ENCODE measurements at places on chromosomes 11 and 22.

DNA sequence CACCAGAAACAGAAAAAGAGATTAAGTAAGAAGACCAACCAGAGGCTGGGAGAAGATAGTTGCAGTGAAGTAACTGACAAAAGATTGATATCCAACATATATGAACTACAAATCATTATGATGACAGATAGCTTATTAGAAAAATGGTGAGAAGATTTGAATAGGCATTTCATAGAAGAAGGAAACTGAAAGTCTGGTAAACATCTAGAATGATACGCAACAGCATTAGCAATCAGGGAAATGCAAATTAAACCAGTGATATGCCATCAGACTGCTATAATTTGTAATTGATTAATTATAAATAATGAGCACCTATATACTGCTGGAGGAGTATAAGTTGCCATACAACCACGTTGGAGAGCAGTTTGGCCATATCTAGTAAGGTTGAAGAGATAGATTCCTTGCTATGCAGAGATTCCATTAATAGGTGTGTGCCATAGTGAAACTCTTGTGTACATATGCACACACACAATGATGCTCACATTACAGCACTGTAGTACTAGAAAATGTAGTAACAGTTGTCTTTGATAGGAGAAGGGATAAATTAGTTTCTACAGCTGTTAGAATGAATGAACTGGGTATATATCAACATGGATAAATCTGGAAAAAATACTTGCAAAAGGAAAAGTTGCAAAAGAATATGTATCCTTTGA, 20.5 kb downstream of the RNF169 start:
- DNase-seq = no peak

DNA sequence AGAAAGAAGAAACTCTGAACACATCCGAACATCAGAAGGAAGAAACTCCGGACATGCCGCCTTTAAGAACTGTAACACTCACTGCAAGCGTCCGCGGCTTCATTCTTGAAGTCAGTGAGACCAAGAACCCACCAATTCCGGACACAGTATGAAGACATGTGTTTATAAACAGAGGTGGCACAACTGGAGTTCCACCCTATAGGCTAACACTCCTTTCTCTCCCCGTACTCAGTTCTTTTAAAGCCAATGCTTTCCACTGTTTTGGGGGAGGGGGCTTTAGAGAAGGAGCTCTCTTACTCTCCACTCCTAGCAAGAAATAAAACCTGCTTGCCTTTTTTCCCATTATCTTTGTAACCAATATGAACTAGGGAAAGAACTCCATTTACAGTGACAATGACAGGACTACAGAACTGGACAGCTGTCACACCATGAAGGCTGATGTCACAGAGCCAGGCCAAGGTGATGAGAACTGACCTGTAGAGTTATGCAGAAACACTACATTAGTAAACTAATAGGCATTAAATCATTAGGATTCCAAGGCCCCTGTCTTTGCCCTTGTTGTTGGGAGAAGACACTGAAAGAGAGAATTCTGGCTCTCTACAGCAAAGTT, 733 bp downstream of the TRIM5 start:
- DNase-seq = no peak

- DNase-seq = no peak
These were observed 31.3 kb downstream of the SLC1A2 start for GRCh38 chr11:35388061-35388460.

DNA sequence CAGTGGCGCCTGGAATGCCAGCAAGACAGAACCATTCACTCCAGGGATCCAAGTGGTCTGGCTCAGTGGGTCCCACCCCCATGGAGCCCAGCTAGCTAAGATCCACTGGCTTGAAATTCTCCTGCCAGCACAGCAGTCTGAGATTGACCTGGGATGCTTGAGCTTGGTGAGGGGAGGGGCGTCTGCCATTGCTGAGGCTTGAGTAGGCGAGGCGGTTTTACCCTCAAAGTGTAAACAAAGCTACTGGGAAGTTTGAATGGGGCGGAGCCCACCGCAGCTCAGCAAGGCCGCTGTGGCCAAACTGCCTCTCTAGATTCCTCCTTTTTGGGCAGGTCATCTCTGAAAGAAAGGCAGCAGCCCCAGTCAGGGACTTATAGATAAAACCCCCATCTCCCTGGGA, 125.7 kb upstream of the DDI1 start:
- DNase-seq = no peak

DNA sequence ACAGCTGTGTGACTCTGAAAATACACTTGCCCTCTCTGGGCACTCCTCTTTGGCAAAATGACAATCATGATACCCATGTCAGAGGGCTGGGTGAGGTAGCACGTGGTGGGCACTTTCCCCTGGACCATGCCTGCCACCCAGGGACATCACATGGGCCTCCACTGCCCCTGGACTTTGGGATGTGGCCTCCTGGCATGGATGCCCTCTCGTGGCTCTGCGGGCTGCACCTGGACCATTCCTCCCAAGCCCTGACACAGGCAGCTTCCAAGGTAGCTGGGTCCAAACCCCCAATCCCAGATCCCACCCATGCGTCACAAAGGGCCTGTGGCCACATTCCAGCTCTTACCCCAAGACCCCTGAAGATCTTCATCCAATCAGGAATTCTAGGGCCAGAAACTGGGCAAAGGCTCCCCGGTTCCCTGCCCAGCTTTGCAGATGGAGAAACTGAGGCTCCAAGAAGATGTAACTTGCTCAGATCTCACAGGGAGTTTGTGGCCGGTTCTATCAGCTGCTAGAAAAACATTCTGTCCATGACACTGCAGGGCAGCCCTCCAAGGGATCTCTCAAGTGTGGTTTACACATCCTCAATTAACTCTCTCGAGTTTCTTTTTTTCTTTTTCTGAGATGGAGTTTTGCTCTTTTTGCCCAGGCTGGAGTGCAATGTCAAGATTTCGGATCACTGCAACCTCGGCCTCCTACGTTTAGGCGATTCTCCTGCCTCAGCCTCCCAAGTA, 35.4 kb upstream of the CYB5R3 start:
- no peak for DNase-seq

GRCh38 chr22:48098921-48099245, 1336.4 kb downstream of the TBC1D22A start:
- no peak for DNase-seq
